ENCODE measurements at places on chromosomes 7 and 10.

- no peak for DNase-seq
These were observed 161.9 kb downstream of the BMPER start for GRCh38 chr7:34067005-34067778.

GRCh38 chr7:64602518-64602917 lies 39.6 kb upstream of the ZNF680 start:
- DNase-seq = no peak

DNA sequence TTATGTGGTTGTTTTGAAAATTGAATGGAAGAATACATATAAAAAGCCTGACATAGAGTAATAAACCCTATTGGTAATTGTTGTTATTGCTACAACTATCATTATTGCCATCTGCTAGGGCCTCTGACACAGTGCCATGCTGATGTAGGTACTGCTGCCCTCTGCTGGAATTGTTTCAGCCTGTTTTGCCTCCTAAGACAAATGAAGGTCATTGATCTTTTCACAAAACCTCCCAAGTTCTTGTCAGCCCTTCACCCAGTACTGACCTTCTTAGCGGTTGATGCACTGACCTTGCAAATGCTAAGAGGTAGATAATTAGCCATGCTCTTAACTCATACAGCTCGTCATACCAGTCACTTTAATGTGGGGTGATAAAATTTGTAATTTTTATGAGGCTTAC lies 975.2 kb downstream of the SORCS1 start:
- DNase-seq = peak; percentile 16

- DNase-seq = no peak
These were observed 567.7 kb upstream of the ZWINT start for GRCh38 chr10:56928714-56929113.

- no peak for DNase-seq
These were observed 147.8 kb upstream of the GPR22 start for GRCh38 chr7:107322015-107322414.

GRCh38 chr7:151181011-151181431 lies 6.0 kb downstream of the ASB10 start:
- no peak for DNase-seq

DNA sequence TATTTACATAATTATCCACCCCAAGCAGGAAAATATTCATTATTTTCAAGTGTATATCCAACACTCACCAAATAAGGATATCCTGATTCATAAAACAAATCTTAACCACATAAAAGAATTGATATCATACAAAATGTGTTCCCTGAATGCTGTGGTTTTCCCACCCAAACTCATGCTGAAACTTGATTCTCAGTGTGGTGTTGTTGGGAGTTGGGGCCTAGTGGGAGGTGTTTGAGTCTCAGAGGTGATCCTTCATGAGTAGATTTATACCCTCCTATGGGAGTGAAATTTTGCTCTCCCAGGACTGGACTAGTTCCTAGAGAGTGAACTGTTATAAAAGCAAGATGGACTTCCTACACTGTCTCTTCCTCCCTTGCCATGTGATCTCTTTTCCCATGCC lies 1028.3 kb downstream of the SORCS1 start:
- DNase-seq = no peak

GRCh38 chr7:124702385-124702784 lies 63.2 kb downstream of the GPR37 start:
- DNase-seq = no peak

DNA sequence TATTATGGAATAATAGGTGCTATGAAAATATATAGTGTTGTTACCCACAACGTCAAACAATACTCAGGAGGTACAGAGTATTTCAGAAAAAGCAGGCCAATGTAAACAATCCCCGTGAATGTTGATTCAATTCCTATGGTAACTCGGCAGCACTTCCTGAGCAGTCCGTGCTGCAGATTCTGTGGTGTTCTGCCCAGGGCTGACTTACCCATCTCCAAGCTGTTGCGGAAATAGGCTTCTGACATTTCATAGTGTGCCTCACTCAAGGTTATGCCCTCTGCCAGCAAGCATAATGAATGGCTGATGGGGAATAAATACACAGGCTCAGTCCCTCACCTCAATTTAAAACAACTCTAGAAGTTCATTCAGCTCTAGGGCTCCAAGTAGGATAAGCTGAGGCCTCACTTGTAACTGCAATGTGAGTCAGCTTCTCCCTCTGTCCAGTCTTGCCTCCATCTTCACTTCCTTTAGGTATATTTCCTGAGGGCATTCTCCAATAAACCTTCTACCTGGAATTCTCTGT lies 177.6 kb downstream of the GNAI1 start:
- DNase-seq = peak; percentile 15

DNA sequence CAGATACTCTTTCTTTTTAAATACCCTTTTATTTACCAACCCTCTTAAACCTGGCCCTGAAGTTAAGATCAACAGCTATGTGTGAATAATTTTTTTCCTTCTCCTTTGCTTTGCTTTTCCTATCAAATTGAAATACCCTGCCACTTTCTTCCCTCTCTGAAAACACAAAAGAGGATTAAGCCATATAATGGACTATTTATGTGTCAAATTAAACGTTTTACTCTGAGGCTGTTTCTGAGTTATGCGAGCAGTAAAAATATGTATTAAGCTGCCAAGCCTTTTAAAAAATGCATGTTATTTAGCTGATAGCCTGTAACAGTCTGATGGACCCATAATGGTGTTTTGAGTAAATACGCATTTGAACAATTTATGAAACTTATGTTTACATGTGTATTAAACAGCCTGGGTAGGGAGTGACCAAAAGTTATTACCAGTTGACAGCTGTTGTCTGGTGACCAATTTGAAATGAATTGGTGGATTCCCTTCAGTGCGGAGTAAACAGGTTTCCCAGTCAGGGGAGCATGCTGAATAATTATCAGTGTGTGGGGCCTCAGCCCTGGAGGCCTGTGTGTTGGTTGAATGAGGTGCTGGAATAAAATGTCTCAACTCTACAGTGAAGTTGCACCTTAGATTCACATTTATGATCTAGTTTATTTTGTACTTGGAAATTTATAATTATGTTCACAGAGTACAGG lies 89.6 kb downstream of the AUTS2 start:
- DNase-seq = no peak

DNA sequence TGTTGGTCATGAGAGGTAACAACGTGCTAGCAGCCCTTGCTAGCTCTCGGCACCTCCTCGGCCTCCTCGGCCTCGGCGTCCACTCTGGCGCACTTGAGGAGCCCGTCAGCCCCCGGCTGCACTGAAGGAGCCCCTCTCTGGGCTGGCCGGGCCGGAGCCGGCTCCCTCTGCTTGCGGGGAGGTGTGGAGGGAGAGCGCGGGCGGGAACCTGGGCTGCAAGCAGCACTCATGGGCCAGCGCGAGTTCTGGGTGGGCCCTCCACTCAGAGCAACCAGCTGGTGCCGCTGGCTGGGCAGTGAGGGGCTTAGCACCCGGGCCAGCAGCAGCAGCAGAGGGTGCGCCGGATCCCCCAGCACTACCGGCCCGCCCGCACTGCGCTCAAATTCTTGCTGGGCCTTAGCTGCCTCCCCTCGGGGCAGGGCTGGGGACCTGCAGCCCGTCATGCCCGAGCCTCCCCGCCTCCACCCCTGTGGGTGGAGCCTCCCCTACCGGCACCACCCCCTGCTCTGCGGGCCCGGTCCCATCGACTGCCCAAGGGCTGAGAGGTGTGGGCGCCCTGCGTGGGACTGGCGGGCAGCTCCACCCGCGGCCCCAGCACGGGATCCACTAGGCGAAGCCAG lies 96.1 kb downstream of the PAXIP1 start:
- no peak for DNase-seq

DNA sequence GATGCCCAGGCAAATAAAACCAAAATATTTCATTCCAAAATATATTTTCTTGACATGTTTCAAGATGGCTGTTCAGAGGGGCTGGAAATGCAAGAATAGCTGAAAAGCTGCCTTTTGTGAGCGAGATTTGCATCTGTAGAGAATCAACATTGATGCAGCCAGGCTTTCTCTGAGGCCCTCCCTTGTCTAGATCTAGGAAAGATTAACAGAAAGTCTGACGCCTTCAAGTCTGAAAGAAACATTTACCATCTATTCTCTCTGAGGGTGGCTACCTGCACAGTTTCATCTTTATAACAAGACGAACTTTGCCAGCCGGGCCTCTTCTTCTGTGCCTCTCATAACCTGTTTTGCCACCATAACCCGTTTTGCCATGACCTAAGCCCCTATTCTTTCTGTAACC lies 170.2 kb downstream of the AKR1D1 start:
- no peak for DNase-seq

DNA sequence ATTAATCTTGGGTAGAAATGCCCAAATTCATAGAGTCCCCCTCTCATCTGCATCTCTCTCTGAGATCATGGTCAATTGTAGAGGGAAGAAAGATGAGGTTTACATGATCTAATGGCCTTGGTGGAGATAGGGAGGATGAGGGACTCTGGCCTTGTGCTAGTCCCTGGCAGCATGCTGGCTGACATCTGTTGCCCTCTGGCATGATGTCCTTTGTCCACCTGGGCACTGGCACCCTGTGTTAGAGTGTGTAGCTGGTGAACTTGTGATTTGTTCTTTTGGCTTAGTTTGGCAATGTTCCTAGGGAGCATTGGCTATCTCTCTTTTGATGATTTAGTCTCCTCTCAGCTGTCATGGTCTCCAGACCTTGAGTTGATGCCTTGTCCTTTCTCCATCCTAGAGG lies 103.2 kb downstream of the DYNC1I1 start:
- DNase-seq = no peak

DNA sequence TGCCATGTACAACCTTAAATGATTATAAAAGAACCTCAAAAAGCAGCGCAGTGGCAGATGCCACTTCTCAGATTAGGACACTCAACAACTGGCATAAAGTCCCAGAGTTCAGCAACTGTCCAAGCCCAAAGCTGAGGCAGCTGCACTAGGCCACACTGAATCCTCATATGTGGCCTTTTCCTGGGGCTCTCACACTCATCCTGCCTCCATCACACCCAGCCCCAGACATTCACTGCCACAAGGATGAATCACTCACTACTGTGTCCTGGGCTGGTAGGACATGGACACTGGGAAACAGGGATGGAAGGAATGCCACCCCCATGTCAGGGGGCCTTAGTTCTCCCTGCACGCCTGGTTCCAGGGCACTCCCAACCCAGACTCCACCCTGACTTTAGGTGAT lies 547.7 kb downstream of the TNS3 start:
- DNase-seq = peak; percentile 25

DNA sequence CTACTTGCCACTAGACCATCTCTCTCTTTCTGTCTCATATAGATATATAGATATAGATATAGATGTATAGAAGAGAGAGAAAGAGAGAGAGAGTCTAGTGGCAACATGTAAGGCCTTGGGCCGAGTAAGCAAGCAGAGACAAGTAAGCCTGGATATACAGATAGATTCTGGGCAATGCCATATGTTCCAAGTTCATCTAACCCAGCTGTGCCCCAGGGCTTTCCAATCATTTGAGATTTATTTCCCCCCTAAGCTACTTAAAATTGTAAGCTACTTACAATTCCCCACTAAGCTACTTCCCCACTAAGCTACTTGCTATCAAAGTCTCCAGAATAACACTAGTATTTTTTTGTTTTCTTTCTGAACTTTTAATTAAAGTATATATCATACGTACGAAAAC lies 1094.1 kb downstream of the DNAJB9 start:
- no peak for DNase-seq

- peak; percentile 59 for DNase-seq
These were observed 3.1 kb upstream of the ABCC2 start for GRCh38 chr10:99779335-99779734.

DNA sequence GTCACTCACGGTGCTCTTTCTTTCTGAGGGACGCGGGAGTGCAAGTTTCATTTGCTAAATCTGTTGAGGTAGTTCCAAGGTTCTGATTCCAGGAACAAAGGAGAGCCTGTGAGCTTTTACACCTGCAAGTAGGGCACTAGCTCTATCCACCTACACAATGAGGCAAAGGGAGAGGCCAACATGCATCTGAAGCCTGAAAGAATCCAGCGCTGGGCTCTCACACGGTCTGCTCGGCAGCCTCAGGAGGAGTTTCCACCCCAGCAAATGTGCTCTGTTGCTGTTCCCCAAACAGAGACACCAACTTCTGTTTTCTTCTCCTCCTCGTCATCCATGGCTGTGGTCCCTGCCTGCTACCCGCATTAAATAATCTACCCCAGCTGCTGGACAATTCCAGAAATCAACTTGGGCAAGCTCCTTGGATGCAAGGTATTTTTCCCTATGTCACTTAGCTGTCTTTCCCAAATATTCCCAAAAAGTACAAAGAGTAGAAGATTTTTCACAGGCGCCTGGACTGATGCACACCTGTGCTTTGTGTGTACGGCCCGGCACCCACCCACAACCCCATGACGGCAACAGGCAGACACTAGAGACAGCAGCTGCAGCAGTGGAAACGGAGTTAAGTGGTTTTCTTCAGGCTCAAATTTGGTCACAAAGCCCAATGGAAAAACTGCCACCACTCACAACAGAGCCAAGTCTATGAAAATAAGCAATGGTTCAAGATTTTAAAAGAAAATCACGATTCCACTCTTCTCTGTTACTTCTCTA lies 176.8 kb downstream of the ZMYND11 start:
- no peak for DNase-seq

GRCh38 chr10:86337121-86337601 lies 29.4 kb downstream of the GRID1 start:
- no peak for DNase-seq

DNA sequence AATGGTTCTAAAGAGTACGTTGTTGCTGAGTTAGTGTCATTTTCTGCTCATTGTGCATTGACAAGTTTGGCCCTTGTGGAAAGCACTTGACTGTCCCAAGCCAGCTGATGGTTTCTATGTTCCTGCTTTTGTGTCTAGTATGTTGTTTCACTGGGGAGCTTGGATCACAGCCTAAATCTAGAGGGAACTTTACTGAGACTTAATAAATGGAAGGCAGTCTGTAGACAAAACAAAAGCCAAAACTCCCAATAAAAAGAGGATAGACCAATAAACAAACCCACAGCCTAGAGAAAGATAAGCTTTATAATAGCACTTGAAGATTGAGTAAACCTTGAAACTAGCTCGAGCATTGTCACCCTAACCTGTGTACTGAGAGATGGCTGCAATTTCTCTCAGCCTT lies 196.8 kb downstream of the ADRA2A start:
- DNase-seq = no peak

DNA sequence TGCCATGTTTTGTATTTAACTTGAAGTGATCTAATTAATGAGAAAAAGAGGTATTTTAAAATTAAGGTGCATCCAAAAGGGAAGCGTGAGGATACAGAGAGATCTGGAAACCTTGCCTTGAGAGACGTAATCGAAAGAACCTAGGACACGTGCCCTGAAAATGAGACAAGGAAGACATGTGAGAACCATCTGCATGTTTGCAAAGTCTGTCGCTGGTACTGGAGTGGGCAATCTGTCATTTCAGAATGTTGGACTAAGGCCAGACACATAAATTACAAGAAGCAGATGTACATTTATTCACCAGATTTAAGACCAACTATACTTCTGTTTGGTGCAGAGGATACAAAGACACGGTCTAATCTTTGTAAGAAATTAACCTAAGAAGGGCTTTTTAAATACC lies 9.2 kb downstream of the AGR2 start:
- DNase-seq = no peak

DNA sequence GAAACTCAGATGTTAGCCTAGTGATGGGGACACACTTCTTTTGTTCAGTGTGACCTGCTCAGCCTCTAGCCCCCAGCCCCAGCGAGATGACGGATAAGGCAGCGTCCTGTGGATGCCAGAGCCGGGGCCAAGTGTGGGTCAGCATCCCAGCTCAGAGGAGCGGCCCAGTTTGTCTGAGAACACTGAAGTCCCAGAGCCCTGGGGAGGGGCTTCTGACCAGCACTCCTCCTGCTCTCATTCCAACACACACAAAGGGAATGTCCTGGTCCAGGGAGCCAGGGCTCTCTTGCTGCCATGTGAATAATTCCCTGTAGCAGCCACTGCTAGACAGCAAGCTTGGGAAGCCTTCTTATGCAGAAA lies 4.5 kb upstream of the ATP6V0E2 start:
- DNase-seq = no peak

Measured in GM03348 (cell line).